Activated CD8-positive, alpha-beta T cell treated with anti-CD3 and anti-CD28 coated beads, Interleukin-2, amount 10 ng/mL, durations not matched to agents 7 days and 5 days (primary cell): ENCODE measurements at places on chromosomes 12 and 14. TPM values are rescaled to one million over a fixed set of nuclear protein-coding genes. Genes with fewer than 3 reads are reported as not detected.

DNA sequence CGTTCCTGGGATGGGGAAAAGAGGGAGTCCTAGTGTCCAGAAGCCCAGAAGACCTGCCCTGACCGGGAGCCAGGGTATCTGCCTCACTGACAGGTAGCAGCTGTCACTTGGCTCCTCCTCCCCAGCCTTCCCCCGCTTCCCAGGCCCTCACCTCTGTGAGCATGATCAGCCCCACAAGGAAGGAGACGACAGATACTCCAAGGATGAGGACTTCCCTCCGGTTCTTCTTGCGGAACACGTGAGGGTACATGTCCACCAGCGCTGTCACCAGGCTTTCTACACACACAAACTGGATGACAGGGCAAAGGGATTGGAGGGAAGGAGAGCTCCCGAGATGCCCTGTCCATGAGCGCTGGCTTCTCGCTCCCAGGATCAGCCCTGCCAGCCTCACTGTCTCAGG lies 9.9 kb upstream of the SLC6A12 start:
- DNase-seq, result no peak

- no peak for DNase-seq
These were observed 50.3 kb downstream of the ESRRB start for GRCh38 chr14:76426161-76426696.

GRCh38 chr14:77407158-77407557 lies 16.2 kb downstream of the NOXRED1 start:
- DNase-seq, result no peak

DNA sequence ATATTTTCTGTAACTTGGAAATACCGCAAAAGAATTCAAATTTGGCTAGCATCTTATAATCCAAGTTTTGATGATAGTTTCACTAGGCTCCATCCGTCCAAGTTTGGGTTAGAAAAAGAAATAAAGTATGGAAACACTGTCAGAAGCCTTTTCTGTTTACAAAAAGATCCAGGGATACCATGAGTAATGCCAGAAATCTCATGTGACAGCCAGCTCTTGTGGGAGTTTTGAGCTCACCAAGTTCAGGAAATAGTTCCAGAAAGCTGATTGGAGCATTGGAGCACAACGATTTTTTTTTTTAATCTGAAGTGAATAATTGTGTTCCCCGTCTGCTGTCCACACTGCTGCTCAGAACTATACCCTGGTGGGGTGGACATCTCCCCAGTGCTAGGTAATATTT lies 229.7 kb upstream of the NPAS3 start:
- no peak for DNase-seq

The MYH6 gene
- total RNA-seq, result not detected

GRCh38 chr12:109645194-109645593 lies 68.4 kb upstream of the FAM222A start:
- DNase-seq, result no peak

GRCh38 chr14:104087505-104087904 lies 2.0 kb downstream of the ASPG start:
- DNase-seq, result no peak

GRCh38 chr14:77154421-77154820 lies 12.8 kb upstream of the ZDHHC22 start:
- no peak for DNase-seq

The KLRG1 gene
- total RNA-seq, result 4.3 TPM

- DNase-seq, result peak; percentile 39
These were observed 48.6 kb upstream of the GTF2A1 start for GRCh38 chr14:81269100-81269978.

- no peak for DNase-seq
These were observed 147.4 kb downstream of the PCNX1 start for GRCh38 chr14:71054706-71055105.

The TAS2R14 gene
- 2.4 TPM for total RNA-seq

DNA sequence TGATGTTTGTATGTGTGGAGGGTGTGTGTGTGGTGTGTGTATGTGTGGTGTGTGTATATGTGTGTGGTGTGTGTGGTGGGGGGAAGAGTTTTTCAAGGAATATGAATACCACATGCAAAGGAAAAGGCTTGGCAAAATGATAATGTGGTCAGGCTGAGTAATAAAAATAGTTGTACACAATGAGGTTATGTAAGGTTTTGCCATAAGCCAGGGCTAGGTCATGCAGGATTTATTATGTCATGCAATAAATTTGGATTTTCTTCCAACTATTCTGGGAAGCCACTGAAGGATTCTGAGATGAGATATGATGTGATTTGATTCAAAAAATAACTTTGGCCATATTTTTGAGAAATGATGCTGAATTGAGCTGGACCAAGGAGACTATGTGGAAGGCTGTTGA lies 1191.6 kb upstream of the SEL1L start:
- no peak for DNase-seq

- peak; percentile 71 for DNase-seq
These were observed 578 bp downstream of the DCAF5 start for GRCh38 chr14:69152181-69152901.

The E2F7 gene
- 23.8 TPM for total RNA-seq

The CDC42BPB gene
- total RNA-seq, result 0.13 TPM

DNA sequence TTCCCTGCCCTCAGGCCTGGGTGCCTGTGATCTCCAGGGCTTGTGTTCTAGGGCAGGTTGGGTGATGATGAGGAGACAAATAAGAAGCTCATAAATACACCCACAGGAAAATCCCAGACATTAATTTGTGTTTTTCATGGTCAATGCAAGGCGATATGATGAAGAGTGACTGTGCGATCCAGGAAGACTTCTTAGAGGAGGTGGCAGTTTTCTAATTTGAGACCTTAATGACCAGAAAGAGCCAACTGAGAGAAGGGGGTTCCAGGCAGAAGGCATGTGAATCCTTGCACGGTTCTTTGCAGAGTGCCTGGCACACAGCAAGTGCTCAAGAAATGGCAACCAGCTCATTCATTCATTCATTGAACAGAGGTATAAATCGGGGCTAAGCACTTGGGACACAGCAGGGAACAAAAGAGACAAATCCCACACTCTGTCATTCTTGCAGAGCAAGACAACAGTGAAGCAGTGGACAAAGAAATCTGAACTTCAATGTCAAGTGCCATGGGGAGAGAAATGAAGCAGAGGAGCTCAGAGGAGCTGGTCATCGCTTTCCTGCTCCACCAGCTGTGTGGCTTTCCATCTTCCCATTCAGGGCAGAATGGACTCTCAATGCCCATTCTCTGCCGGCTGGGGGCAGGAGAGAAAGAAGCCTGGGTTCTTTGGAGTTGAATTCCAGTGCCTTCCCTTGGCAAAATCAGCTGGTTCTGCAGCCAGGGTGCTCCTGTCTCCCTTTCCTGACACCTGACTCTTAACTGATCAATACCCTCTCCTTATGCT lies 128.3 kb downstream of the AACS start:
- no peak for DNase-seq

- DNase-seq, result no peak
These were observed 102.8 kb downstream of the SLC5A8 start for GRCh38 chr12:101107032-101107763.

- no peak for DNase-seq
These were observed 970.4 kb upstream of the TMEM132C start for GRCh38 chr12:127296591-127296990.

The EPS8 gene
- total RNA-seq, result 1.0 TPM

DNA sequence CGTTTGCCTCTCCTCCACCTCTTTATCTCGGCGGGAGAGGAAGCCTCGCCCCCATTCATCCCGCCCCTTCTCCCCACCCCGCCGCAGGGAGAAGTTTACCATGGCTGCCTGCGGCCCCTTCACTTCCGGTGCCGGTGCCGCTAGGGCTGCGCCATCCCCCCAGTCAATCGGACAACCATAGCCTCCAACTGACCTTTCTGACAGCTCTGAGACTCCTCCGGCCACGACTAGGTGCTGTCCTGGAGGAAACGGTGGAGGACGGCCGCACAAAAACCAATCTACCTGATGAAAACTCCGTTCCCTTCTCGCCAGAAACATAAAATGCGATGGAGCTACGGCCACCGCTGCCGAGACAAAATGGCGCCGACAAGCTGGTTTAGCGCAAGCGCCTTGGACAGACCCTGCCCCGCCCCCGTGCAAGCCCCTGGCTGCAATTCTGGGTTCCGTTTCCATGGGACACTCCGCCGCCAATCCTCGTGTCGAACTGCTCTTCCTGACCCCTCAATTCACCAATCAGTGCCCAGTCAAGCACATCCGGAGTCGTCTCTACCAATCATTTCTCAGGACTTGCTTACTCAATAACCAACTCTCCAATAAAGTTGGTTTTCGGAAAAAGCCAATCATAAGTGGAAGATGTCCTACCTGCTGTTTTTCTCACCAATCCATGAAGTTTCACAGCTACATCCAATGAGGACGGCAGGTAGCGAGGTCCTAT lies 436 bp upstream of the ARID4A start:
- peak; percentile 99 for DNase-seq

GRCh38 chr14:89469210-89470198 lies 52.5 kb upstream of the FOXN3 start:
- DNase-seq, result no peak

GRCh38 chr14:47744155-47744554 lies 68.8 kb upstream of the MDGA2 start:
- DNase-seq, result no peak

The TMCC3 gene
- total RNA-seq, result 0.60 TPM

- DNase-seq, result no peak
These were observed 4.4 kb downstream of the CHST11 start for GRCh38 chr12:104460973-104461698.

- DNase-seq, result no peak
These were observed 205.5 kb downstream of the CHST11 start for GRCh38 chr12:104662203-104662602.

- DNase-seq, result no peak
These were observed 22.1 kb upstream of the SYCP3 start for GRCh38 chr12:101761350-101761749.

- no peak for DNase-seq
These were observed 156.4 kb downstream of the NEDD1 start for GRCh38 chr12:97063292-97063935.

- no peak for DNase-seq
These were observed 18.7 kb downstream of the HVCN1 start for GRCh38 chr12:110670161-110670701.

GRCh38 chr12:133057446-133057845 lies 20.1 kb downstream of the ZNF84 start:
- no peak for DNase-seq

DNA sequence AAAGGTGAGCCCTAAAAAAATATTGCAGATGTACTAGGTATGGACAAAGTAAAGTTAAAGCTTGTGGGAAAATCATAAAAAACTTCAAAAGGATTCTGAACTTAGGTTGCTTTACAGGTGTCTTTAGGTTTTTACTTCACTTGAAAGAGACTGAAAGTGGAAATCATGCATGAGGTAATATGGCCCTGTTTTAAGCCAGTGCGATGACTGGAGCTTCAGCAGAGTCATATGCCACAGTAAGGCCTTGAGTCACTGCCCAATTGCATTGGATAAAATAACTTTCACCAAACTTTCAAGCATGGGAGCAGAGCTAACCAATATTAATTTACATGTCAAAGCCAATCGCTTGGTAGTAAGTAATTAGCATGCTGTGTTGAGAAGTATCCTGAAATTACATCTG lies 63.9 kb upstream of the TMEM260 start:
- no peak for DNase-seq

The SYT10 gene
- not detected for total RNA-seq

The BORCS5 gene
- 18.8 TPM for total RNA-seq

The OR4E2 gene
- total RNA-seq, result not detected

The LRRIQ1 gene
- not detected for total RNA-seq

- DNase-seq, result no peak
These were observed 649.8 kb downstream of the RPS29 start for GRCh38 chr14:48936362-48936761.

DNA sequence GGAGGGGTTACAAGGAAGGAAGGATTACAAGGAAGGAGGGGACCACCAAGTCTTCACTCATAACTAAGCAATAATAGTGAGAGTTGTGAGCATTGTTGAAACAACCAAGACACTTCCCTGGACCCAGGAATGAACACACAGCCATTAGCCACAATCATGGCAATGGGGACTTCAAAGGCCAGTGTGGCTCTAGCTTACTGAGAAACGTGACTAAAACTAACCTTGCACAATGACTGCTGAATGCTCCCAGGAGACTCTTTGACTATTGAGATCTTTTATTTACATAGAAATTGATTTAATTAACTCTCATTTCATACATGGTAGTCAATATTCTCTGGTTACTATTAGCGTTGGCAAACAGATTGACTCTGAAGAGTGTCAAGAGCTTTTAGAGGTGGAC lies 263.0 kb upstream of the SOX5 start:
- no peak for DNase-seq

GRCh38 chr12:89373763-89374572 lies 21.7 kb upstream of the DUSP6 start:
- DNase-seq, result no peak

- no peak for DNase-seq
These were observed 4.0 kb upstream of the RNASE10 start for GRCh38 chr14:20501346-20501745.

The TMEM63C gene
- 0.73 TPM for total RNA-seq

GRCh38 chr12:67921286-67921685 lies 68.0 kb upstream of the IFNG-AS1 start:
- no peak for DNase-seq

The OTX2 gene
- not detected for total RNA-seq

- no peak for DNase-seq
These were observed 416.7 kb downstream of the PDZRN4 start for GRCh38 chr12:41604830-41605229.

DNA sequence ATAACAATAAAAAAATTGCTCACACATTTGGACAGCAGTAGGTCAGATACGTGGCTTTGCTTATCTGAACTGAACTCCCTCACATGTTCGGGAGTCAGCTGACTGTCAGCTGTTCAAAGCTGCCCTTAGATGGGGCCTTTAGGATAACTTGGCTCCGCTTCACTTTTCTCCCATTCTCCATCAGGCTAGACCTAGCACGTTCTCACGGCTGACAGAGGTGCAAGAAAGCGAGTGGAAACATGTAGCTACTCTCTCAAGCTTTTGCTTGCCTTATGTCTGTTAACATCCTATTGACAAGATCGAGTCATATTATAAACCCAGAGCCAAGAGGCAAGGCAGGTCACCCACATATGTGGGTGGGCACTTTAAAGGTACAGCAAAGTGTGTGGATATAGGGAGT lies 112.0 kb upstream of the PDZRN4 start:
- DNase-seq, result no peak

- DNase-seq, result peak; percentile 73
These were observed 1.9 kb upstream of the KRT79 start for GRCh38 chr12:52836042-52836466.

GRCh38 chr14:95288672-95289322 lies 30.9 kb downstream of the CLMN start:
- DNase-seq, result no peak

DNA sequence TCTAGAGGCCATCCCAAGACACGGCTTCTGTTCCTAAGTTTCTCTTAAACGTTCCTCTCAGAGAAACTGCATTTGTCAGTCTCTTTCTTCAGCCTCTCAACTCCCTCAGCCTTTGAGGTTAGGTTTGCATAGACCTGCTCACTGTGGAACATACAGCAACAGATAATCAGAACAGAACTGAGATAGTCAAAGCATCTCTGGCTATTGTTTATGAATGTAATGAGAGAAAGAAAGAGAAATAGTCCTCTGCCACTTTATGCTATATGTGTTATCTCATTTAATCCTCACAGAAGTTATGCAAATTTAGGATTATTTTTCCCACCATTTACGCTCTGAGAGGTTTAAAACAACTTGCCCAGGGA lies 190.6 kb downstream of the PHLDA1 start:
- no peak for DNase-seq
